ENCODE measurements at places on chromosomes 6 and 20. TPM values are rescaled to one million over a fixed set of nuclear protein-coding genes. Genes with fewer than 3 reads are reported as not detected.

- DNase-seq: no peak
Measured at GRCh38 chr6:159499034-159499433, 194.0 kb downstream of the SOD2 start.

GRCh38 chr6:1554476-1555310 lies 55.0 kb upstream of the FOXC1 start:
- DNase-seq: peak; percentile 57

DNA sequence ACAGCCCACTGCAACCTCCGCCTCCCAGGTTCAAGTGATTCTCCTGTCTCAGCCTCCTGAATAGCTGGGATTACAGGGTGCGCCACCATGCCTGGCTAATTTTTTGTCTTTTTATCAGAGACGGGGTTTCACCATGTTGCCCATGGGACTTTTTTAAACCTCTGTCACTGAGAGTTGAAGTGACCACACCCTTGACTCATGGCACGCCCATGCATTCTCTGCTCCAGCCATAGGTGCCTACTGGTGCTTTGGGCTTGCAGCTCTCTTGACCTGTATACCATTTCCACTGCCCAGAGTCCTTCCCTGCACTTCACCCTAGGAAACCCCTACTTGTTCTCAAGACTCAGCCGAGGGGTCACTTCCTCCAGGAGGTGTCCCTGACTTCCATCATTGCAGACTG lies 2.4 kb upstream of the SCRT2 start:
- DNase-seq: no peak

DNA sequence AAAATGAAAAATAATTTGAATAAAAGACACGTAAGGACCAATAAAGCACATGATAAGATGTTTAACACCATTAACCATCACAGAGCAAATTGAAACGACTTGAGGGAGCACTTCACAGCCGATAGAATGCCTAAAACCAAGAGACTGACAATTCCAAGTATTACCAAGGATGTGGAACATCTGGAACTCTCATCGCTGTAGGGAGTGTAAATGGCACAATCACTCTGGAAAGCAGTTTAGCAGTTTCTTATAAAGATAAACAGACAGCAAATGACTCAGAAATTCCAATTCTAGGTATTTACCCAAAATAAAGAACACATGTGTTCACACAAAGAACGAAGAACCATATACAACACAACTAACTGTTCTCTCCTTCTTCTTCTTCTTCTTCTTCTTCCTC lies 8.5 kb upstream of the UBD start:
- no peak for DNase-seq

HLA-DOB gene
- polyA plus RNA-seq: 0.17 TPM

DNA sequence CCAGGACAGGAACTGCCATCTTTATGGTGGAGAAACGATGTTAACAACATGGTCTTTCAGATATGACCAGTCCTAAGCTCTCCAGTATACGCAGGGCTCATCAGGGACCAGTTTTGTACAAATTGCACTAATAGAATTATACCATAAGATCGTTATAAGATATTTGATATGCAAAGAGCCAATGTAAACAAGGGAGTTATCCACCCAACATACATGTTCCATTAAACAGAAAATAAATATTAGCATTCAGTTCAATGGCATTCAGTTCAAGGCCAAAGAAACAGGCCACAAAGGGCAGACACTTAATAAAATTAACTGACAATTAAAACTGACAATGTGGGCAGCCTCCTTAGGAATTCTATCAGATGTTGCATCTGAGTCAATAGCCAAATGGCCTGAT lies 2.6 kb downstream of the GFOD1 start:
- no peak for DNase-seq

GRCh38 chr6:1326535-1327121 lies 14.7 kb downstream of the FOXQ1 start:
- no peak for DNase-seq

DNA sequence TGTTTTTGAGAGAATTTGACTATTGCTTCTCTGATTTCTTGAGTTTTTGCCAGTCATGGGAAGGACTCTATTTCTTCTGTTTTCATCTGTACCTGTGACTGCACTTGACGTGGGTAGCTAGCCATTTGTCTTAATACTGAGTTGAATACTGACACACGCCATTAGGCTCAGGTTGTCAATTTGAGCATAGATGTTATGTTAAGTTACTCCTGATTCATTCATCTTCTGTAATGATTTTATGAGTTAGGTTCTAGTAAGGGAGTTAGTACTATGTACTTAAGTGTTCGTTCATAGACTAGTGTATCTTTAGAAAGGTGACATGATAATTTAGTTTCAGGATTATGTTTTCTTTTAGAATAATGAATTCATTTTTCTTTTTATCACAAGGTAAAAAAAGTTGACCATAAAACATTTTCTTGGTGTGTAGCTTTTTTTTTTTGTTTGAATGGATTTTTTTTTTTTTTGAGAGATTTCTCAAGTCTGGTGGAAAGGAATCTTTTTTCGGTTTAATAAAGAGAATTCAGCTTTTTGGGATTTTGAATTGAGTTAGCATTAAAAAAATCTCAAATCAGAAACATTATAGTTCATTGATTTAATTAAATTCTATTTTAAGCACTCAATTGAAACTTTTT lies 1.7 kb downstream of the AFDN start:
- DNase-seq: no peak

- no peak for DNase-seq
Measured at GRCh38 chr6:38152620-38153019, 333.1 kb downstream of the ZFAND3 start.

GRCh38 chr6:111406200-111406721 lies 76.8 kb downstream of the REV3L start:
- DNase-seq: no peak

MEI4 gene
- polyA plus RNA-seq: 1.6 TPM

- no peak for DNase-seq
Measured at GRCh38 chr20:19631410-19631809, 126.6 kb upstream of the RIN2 start.

GRCh38 chr6:85068221-85068620 lies 303.8 kb upstream of the TBX18 start:
- no peak for DNase-seq

CFB gene
- 4.3 TPM for polyA plus RNA-seq

SEMG1 gene
- polyA plus RNA-seq: 0.16 TPM

- DNase-seq: no peak
Measured at GRCh38 chr6:43593938-43594337, 18.0 kb downstream of the POLH start.

- no peak for DNase-seq
Measured at GRCh38 chr6:5384276-5384675, 123.0 kb downstream of the FARS2 start.

SPACA1 gene
- not detected for polyA plus RNA-seq

- no peak for DNase-seq
Measured at GRCh38 chr6:38366234-38366633, 273.5 kb downstream of the BTBD9 start.

GRCh38 chr6:160735523-160735922 lies 33.5 kb downstream of the PLG start:
- DNase-seq: no peak

DNA sequence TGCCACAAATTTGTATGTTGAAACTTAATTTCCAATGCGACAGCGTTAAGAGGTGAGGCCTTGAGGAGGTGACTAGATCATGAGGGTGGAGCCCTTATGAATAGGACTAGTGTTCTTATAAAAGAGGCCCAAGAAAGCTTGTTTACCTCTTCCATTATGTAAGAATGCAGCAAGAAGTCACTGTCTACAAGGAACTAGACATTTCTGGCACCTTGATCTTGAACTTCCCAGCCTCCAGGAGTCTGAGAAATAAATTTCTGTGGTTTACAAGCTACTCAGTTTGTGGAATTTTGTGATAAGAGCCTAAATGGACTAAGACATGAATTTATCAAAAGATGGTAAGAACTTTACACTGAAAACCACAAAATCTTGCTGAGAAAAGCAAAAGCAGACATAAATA lies 173.6 kb upstream of the SGK1 start:
- DNase-seq: no peak

GRCh38 chr6:16168121-16168520 lies 39.2 kb downstream of the MYLIP start:
- no peak for DNase-seq

GRCh38 chr6:100944644-100945043 lies 63.5 kb upstream of the ASCC3 start:
- no peak for DNase-seq
